Large intestine (tissue), 12 donors: ENCODE measurements at places on chromosomes 3 and 15. TPM values are rescaled to one million over a fixed set of nuclear protein-coding genes. Genes with fewer than 3 reads are reported as not detected.

- H3K4me1 ChIP-seq: peaks cover 8% of the 10 kb centered on the region
- H3K27me3 ChIP-seq: no peaks in the 10 kb centered on the region
- H3K4me3 ChIP-seq: no peak overlapping the region
- no peak for DNase-seq
These were observed 7.0 kb upstream of the HAPLN3 start for GRCh38 chr15:88902221-88902835.

MESP2 gene
- polyA plus RNA-seq: 0.30 TPM

DNA sequence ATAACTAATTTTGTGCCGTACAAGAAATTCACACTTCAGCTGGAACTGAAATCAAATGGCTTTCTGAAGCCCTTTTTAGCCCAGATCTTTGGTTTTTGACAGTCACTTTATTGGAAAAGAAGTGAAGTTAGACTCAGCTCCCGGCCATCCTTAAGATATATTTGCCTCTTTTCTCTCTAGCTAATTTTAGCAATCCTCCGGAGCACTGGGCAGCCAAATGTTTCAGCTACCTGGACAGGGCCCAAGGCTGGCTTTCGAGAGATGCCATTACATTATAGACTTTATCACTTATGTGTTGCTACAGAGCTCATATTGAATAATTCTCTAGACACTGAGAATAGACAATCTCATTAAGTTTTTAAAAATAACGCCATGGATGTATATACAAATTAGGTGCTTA, 28.5 kb upstream of the RPL39L start:
- no peak for DNase-seq
- no peaks in the 10 kb centered on the region for H3K36me3 ChIP-seq
- H3K27me3 ChIP-seq: no peaks in the 10 kb centered on the region
- no peak overlapping the region for H3K27ac ChIP-seq

CPLX3 gene
- not detected for polyA plus RNA-seq

OR5K2 gene
- 0.40 TPM for polyA plus RNA-seq
